ENCODE measurements at places on chromosomes 5 and 9. TPM values are rescaled to one million over a fixed set of nuclear protein-coding genes. Genes with fewer than 3 reads are reported as not detected.

Gene PCDHB9
- 0.76 TPM for polyA plus RNA-seq

Gene TMEM8B
- 11.1 TPM for polyA plus RNA-seq

Gene SLC6A19
- polyA plus RNA-seq, result 1.1 TPM

- H3K27me3 ChIP-seq, result no peaks in the 10 kb centered on the region
- no peaks in the 10 kb centered on the region for H3K36me3 ChIP-seq
- no peak overlapping the region for H3K4me3 ChIP-seq
- no peak for DNase-seq
- no peak overlapping the region for H3K27ac ChIP-seq
Observed at GRCh38 chr9:25537808-25538207, 140.4 kb downstream of the TUSC1 start.

- no peak for DNase-seq
- no peak overlapping the region for H3K4me3 ChIP-seq
- H3K4me1 ChIP-seq, result no peaks in the 10 kb centered on the region
- H3K36me3 ChIP-seq, result no peaks in the 10 kb centered on the region
Observed at GRCh38 chr9:7946458-7946857, 146.9 kb upstream of the DMAC1 start.

GRCh38 chr5:166499447-166500240, 1791.8 kb upstream of the WWC1 start:
- no peaks in the 10 kb centered on the region for H3K27me3 ChIP-seq
- H3K36me3 ChIP-seq, result no peaks in the 10 kb centered on the region
- no peak overlapping the region for H3K4me3 ChIP-seq
- H3K4me1 ChIP-seq, result no peaks in the 10 kb centered on the region
- no peak for DNase-seq
- H3K27ac ChIP-seq, result no peak overlapping the region
